Chondrocyte (in vitro differentiated cells): ENCODE measurements at places on chromosomes 16 and 17.

DNA sequence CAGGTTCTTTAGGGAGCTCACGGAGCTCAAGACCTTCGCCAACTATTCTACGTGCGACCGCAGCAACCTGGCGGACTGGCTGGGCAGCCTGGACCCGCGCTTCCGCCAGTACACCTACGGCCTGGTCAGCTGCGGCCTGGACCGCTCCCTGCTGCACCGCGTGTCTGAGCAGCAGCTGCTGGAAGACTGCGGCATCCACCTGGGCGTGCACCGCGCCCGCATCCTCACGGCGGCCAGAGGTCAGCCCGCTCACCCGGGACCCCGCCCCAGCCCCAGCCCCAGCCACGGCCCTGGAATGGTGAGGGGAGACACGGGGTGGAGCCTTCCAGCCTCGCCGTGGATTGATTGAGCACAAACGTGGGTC lies 13.5 kb downstream of the SARM1 start:
- DNase-seq: no peak
- peaks cover 24% of the 10 kb centered on the region for H3K36me3 ChIP-seq

GRCh38 chr17:57834146-57834741 lies 15.6 kb downstream of the MRPS23 start:
- H3K36me3 ChIP-seq: peaks cover 10% of the 10 kb centered on the region
- H3K27me3 ChIP-seq: no peaks in the 10 kb centered on the region
- no peak for DNase-seq

DNA sequence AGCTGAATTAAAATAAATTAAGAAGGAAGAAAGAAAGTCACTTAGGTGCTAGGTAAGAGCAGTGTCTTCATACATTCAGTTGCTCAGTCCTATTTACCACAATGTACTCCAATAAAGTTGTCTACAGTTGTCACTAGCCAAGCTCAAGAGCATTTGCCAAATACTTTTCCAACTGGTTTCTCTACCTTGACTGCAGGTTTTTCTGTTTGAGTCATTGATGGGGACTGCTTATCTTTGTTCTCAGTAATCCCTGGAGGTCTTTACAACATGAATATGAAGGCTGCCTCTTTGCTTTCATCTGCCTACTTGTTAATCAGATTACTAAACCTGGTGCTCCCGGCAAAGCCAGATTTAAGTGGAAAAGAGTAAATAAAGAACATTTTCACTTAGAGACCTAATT lies 64.6 kb upstream of the CLEC18B start:
- H3K27me3 ChIP-seq: no peaks in the 10 kb centered on the region
- peaks cover 13% of the 10 kb centered on the region for H3K4me1 ChIP-seq

DNA sequence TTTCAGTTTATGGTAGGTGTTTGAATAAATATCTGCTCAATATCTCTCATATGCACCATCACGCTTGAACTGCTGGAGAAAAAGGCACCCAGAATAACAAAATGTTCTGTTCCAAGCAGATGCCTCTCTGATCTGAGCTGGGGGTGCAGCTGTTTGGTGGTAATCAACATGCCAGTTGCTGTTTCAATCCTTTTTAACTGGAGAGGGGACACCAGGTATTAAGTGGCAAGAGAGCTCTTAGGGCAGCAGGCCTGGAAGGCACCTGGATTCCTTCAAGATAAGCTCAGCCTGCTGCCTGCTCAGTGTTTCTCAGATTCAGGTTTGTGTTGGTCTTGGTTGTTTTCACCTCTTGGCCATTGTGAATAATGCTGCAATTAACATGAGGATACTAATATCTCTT lies 27.2 kb upstream of the VAT1L start:
- H3K4me3 ChIP-seq: no peak overlapping the region
- no peak overlapping the region for H3K27ac ChIP-seq
- no peak for DNase-seq
- H3K27me3 ChIP-seq: peaks cover 3% of the 10 kb centered on the region
- H3K36me3 ChIP-seq: no peaks in the 10 kb centered on the region

GRCh38 chr16:1613211-1613622 lies 1.1 kb downstream of the CRAMP1 start:
- H3K27ac ChIP-seq: peak overlapping the region; percentile 95
- DNase-seq: no peak
- H3K27me3 ChIP-seq: no peaks in the 10 kb centered on the region
- no peaks in the 10 kb centered on the region for H3K36me3 ChIP-seq

GRCh38 chr16:57147381-57148221 lies 38.2 kb downstream of the PSME3IP1 start:
- H3K4me3 ChIP-seq: no peak overlapping the region
- H3K36me3 ChIP-seq: peaks cover 6% of the 10 kb centered on the region
- H3K4me1 ChIP-seq: peaks cover 20% of the 10 kb centered on the region
- no peaks in the 10 kb centered on the region for H3K27me3 ChIP-seq
- H3K27ac ChIP-seq: peak overlapping the region; percentile 51

- H3K4me1 ChIP-seq: peaks cover 10% of the 10 kb centered on the region
- H3K27me3 ChIP-seq: no peaks in the 10 kb centered on the region
- no peak overlapping the region for H3K27ac ChIP-seq
- no peak overlapping the region for H3K4me3 ChIP-seq
- no peaks in the 10 kb centered on the region for H3K36me3 ChIP-seq
These were observed 15.3 kb downstream of the MT1X start for GRCh38 chr16:56697456-56698155.

DNA sequence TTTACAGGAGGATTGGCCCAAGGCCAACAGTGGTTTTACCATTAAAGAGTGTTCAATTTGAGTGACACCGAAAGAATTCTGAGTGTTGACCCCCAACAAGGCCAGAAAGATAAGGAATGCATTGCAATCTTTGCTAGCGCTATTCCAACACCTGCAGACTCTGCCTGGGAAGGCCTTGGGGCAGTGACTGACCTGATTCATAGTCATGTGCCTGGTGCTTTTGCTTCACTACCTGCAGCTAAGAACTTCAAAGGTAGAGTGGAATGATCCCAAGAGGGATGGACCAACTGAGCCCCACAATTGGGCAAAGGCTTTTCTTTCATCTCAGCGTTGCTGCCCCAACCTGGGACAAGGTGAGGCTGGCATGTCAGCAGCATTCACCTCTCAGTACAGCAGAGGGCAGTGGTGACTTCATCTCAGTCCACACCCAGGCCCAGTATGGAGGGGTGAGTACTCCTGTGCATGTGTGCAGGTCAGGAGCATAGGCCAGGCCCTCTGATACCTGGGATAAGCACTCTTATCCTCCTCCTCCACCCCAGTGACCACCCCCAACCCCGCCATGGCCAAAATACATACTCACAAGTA lies 149.6 kb upstream of the GNAO1 start:
- H3K4me3 ChIP-seq: no peak overlapping the region
- no peak for DNase-seq
- H3K27me3 ChIP-seq: peaks cover under 1% of the 10 kb centered on the region
- no peaks in the 10 kb centered on the region for H3K4me1 ChIP-seq
- peaks cover 2% of the 10 kb centered on the region for H3K36me3 ChIP-seq

GRCh38 chr16:549544-550263 lies 10.5 kb upstream of the PRR35 start:
- no peaks in the 10 kb centered on the region for H3K27me3 ChIP-seq
- peaks cover 1% of the 10 kb centered on the region for H3K36me3 ChIP-seq
- peaks cover 3% of the 10 kb centered on the region for H3K4me1 ChIP-seq
- H3K27ac ChIP-seq: no peak overlapping the region
- DNase-seq: no peak

DNA sequence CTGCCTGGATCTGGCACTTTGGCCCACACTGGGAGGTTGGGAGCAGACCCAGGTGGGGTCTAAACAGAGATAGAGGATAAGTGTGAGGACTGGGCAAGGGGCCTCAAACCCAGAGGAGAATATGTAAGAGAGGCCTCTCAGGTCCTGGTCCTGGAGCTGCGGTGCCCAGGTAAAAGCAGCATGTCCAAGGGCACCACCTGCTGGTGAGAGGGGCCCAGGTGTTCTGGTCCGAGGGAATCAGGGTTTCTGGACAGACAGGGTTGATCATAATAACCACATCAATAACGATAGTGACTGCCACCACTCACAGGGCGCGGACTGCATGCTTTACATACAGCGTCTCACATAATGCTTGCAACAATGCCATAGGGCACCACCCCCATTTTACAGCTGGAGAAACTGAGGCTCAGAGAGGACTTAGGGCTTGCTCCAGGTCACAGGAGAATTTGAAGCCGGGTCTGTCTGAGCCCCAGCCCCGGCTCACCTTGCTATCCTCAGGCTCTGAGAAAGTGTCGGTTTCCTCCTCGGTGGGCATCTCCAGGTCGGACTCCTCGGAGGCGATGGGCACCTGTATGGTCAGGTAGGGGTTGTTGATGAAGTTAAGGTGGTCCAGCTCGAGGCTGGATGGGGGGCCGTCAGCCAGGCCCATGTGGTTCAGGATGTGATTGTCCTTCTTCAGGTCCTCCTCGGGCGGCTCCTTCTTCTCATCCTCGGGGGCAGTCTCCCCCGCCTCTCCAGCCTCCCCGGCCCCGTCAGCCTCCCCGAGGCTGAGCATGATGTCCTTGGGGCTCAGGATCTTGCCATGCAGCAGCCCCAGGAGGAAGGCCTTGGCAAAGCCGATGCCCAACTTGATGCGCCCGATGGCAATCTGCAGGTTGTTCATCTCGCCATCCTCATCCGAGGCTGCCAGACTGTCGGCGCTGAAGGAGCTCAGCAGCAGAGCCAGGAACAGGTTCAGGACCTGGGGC lies 19.1 kb upstream of the CD79B start:
- no peak overlapping the region for H3K27ac ChIP-seq
- DNase-seq: no peak
- no peaks in the 10 kb centered on the region for H3K36me3 ChIP-seq
- H3K27me3 ChIP-seq: peaks cover 5% of the 10 kb centered on the region
- H3K4me1 ChIP-seq: no peaks in the 10 kb centered on the region
- no peak overlapping the region for H3K4me3 ChIP-seq

DNA sequence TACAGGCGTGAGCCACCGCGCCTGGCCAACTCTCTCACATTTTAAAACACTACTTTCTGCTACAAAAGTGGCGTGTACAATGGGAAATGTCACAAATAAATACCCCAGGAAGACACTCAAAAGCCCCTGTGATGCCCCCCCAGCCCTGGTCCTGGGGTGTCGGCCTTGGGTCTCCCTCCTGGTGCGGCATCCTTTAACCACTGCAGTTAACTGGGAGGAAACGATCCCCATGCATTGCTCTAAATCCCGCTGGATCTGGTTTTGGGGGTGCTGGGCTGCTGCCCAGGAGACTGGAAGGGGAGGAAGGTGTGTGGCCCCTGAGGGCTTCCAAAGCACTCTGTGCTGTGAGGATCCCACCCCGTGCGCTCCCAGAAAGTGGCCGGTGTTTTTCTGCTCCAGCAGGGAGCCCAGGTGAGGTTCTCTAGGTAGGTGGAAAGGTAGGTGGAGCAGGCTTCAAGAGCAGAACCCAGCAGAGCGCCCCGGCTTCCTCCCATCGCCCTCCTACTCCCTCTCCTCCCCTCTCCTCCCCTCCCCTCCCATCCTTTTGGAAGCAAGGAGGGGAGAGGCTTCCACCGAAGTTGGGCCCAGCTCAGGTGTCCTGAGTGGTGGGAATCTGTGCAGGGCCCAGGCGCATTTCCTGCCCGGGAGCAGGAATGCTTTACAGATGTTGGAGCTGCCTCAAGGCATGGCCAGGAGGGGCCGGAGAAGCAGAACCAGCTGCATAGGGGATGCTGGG lies 363.3 kb downstream of the SEC14L1 start:
- no peak overlapping the region for H3K4me3 ChIP-seq
- no peak overlapping the region for H3K27ac ChIP-seq
- peaks cover 17% of the 10 kb centered on the region for H3K36me3 ChIP-seq
- DNase-seq: peak; percentile 59
- no peaks in the 10 kb centered on the region for H3K4me1 ChIP-seq

DNA sequence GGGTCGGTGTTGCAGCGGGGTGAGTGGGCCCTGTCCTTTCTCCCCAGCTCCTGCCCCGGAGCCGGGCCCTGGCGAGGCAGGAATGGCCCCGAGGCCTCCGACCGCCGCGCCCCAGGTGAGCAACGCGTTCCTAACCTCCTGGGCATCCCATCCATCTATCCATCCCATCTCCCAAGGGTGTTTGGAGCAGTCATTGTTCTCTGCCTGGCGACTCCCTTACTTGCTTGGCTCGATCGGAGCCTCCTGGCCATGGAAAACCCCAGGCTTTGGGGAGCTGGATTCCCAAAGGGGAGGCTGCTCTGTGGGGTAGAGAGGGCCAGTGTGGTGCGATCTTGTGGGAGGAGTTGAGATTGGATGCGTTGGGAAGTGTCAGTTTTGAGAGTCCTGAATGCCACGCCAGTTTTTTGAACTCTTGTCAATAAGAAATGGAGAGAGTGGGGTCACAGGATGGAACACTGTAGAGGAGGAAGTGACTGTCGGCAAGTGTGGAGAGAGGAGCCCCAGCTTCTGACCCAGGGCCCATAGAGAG lies 684 bp downstream of the ZFP90 start:
- no peak for DNase-seq
- peaks cover 13% of the 10 kb centered on the region for H3K4me1 ChIP-seq
- H3K4me3 ChIP-seq: peak overlapping the region; percentile 86

DNA sequence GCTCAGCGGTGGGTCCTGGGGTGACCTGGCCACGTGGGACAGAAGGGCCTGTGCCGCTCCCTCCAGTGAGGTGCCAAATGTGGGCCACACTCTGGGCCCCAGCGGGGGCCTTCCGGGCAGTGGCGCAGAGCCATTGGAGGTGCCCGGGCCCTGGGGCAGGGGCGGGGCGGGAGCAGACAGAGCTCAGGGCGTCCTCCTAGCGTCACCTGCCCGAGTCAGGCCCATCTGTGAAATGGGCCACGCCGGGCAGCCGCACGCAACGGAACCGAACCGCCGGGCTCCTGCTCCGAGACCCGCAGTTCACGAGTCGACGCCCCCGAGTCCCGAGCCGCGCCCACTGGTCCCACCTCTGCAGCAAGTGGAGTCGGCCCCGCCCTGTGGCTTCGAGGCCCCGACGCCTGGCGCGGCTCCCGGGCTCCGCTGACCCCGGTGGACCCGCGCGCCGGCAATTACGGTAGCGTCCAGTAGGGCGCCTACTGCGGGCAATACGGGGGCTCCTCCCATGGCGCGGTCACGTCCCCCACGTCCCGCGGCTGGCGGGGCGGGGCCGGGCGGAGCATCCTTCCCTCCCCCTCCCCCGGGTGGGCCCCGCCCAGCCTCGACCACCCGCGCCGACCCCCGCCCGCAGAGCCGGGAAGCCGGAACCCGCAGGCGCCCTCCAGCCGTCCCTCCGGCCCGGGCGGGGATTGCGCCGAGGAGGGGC lies 1.9 kb downstream of the SLC16A3 start:
- no peaks in the 10 kb centered on the region for H3K36me3 ChIP-seq
- no peaks in the 10 kb centered on the region for H3K27me3 ChIP-seq
- H3K27ac ChIP-seq: no peak overlapping the region
- H3K4me3 ChIP-seq: peak overlapping the region; percentile 85
- no peak for DNase-seq
